Stimulated activated naive CD8-positive, alpha-beta T cell treated with anti-CD3 and anti-CD28 coated beads, Interleukin-15, amount 100 ng/mL, for 72 hours (primary cell): ENCODE measurements at places on chromosomes 3 and 15.

GRCh38 chr3:161552984-161553560 lies 56.5 kb downstream of the OTOL1 start:
- no peak for DNase-seq

DNA sequence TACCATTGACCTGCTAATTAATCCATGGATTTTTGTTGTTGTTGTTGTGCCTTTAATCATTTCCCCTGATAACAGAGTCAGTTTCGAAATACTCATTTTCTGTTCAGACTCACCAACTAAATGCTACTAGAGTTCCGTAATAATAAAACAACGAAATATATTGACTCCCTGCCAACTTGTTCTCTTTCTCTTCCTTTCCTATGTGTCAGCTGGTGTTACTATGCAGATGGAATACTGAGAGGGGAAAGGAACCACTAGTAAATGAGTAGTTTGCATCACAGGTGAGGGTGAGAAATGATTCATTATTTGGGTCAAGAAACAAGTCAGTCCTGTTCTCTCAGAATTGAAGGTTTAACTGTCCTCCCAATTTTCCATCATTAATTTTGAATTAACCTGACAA lies 1027.3 kb downstream of the TUSC7 start:
- DNase-seq, result no peak

GRCh38 chr15:78108300-78109084 lies 16.1 kb downstream of the SH2D7 start:
- peak; percentile 81 for DNase-seq

GRCh38 chr3:153079386-153079785 lies 82.6 kb upstream of the RAP2B start:
- DNase-seq, result no peak

DNA sequence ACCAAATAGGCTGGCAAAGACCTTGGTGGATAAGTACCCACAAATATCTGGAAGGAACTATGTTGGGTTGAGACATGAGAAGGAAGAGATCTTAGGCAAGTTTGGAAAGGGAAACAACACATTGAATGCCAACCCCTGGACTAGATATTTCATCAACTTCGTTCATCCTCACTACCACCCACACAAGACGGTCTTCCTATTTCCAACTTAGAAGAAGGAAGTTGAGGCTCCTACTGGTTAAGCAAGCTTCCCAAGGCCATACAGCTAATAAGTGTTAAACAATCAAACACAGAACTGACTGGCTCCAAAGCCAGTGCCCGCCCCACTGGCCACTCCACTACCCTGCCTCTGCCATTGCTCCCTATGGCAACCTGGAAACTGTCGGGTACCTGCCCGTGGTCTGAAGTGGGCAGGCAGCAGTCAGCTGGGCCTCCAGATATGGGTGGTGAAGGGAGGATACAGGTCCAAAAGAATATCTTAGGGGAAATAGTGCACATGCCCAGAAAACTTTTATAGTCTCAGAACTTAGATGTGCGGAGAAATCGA lies 94.9 kb downstream of the LIPC start:
- no peak for DNase-seq

GRCh38 chr3:46966811-46967210 lies 9.7 kb downstream of the CCDC12 start:
- no peak for DNase-seq

- DNase-seq, result no peak
These were observed 255.3 kb downstream of the FEZF2 start for GRCh38 chr3:62117903-62118548.

GRCh38 chr15:98530570-98530969 lies 117.8 kb upstream of the IGF1R start:
- no peak for DNase-seq

DNA sequence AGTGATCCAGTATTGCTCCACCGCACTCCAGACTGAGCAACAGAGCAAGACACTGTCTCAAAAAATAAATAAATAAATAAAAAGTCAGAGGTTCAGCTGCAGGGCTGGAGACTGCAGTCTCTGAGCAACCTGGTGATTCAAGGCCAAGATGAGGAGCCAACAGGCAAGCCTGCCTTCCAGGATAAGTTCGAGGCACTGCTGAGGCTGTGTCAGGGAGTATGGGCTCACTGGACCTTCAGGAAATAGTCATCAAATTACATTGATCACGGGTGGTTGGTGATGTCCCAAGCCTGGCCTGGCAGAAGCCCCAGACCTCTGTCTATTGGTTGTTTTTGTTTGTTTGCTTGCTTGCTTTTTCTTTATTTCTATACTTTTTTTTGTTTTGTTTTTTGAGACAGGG lies 41.5 kb downstream of the IDH2 start:
- no peak for DNase-seq

- no peak for DNase-seq
These were observed 37.2 kb downstream of the HMG20A start for GRCh38 chr15:77457905-77458265.

- no peak for DNase-seq
These were observed 817.6 kb upstream of the CFAP20DC start for GRCh38 chr3:59867185-59868002.
